ENCODE measurements at places on chromosomes 2 and 18.

GRCh38 chr2:168160897-168161296, 86.5 kb downstream of the STK39 start:
- no peak for DNase-seq

DNA sequence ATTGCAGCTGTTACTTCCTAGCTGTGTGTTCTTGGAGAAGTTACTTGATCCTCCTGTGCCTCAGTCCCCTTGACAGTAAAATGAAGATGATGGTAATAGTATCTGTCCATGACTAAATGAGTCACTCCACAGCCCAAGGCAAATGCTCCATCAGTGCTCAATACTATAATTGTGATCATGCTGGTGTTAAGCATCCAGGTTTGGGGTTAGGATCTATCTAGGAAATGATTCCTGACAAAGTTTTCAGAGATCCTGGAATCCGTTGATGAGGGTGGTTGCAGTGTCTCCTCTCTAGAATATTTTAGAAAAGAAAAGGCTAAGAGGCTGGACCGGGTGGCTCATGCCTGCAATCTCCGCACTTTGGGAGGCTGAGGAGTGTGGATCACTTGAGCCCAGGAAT, 2.7 kb upstream of the PRELID3A start:
- no peak for DNase-seq

- DNase-seq, result no peak
Measured at GRCh38 chr2:74525717-74526648, at the start of gene DQX1. Gene DQX1, minus strand, starts transcription at chr2:74526231. Its CDS starts 502 bp downstream, at chr2:74525729.

- peak; percentile 26 for DNase-seq
Measured at GRCh38 chr18:64409511-64409910, 260.6 kb upstream of the LINC00305 start.

All from NCI-H1105 (cell line).